ENCODE measurements at places on chromosomes 12 and 14.

DNA sequence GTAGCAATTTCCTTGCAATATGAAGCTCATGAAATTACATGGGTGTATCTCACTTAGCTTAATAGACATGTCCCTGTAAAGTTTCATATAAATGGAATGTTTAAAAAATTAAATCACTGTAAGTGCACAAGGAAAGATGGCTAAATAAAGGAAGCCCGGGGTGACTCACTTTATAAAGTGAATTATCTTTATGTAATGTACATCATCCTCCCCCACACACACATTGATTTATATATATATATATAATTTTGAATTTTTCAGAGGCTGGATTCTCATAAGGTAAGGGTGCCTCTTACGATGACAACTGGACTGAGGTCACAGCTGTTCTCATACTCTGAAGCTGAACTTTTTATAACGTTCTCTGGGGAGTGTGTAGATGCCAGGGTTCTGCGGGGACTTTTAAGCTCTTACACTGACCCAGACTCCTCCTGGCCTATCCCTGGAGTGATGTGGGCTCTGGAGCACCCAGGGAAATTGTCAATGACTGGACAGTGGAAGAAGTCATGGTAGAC is 108.7 kb upstream of the HIF1A start:
- no peak for DNase-seq

DNA sequence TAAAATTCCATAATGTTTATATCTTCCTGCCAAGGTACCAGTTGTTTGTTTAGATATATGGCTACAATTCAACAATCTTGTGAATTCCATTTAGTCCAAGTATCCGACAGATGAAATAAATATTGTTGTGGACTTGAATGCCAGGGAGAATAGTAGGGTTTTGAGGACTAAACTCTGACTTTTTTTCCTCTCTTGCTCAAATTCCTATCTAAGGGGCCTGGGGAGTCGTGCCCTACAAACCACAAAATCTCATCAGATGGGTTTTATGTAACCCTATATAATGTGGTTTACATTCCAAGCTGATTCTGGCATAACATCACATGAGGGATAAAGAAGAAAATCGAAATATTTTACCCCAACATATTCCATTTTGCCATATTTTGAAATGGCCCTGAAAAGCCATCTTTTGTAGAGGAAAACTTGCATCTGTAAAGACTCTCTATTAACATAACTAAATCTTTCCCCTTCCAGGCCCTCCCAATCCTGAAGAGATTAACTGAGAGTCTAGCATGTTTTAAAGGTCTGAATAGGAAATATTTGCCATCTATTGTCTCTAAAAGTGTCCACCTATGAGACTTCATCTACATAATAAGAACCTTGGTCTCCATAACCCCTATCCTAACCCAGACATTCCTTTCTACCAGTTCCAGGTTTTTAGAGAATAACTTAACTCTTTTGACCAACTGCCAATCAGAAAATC is 184.7 kb upstream of the KITLG start:
- no peak for DNase-seq

DNA sequence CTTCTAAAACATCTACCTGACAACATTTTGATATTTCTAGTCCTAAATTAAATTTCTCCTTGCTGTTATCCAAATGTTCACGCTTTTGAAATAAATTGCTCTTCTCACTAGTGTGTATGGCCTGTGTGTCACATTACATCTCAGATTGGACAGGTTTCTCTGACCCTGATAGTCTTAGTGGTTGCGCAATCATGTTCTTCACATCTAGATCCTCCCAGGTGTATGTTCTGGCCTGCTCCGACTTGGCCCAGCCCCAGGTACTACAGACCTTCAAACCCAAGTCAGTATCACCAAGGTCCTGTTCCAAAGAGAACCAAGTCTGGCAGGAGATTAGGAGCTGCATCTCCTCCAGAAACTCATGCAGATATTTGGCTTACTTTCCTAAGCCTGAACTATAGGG is 209.5 kb downstream of the ASCL1 start:
- no peak for DNase-seq

DNA sequence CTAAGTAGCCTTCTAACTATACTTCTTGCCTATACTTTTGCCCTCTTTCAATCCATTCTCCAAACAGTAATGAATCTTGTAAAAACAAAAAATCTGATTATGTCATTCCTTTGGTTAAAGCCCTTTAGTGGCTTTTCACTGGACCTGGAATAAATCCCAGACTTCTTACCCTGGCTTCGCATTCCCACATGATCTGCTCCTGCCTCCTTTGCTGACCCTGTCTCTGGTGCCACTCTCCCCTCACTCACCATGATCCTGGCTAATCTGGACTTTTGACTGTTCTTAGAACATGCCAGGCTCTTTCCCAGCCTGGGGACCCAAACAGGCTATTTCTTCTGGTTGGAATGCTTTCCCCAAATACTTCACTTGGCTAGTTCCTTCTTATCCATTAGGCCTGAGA is 7.9 kb downstream of the MIA2 start:
- no peak for DNase-seq

DNA sequence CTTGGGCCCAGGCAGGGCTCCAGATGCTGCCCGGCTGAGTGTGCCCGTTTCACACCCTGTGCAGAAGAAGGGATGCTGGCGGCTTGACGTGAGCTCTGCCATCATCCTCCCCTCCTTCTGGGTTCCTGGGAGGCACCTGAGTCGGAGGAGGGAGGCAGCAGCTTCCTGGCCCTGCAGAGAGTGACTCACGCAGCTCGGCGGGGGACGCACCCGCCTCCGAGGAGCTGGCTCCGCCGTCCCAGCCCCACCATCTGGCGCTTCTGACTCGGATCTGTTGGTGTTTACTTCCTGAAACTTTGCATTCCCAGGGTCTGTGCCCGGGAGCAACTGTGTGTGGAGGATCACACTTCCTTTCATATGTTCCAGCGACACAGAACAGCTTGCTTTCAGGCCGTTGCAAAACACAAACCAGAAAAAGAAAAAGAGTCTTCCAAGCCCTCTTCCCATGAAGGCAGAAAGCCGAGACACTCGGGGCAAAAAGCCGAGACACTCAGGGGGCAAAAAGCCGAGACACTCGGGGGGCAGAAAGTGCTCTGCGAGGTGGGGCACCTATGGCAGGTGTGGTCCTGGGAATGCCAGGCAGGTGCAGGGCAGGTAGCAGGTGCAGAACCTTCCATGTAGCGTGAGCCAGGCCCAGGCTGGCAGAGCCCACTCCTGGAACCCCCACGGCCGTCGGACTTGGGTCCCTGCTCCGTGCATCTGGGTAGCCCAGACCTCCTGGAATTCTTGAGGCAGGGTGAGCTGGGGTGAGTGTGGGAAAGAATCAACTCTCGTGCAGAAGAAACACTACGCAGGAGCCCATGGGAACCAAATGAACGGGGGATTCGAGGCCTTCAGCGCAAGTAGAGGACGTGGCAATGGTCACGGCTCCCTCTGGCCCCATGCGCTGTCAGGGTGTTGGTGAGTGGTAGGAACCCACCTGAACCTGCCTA is 27.6 kb upstream of the GALNT9 start:
- DNase-seq = no peak

- no peak for DNase-seq
These were observed 159.8 kb downstream of the RPAP3 start for GRCh38 chr12:47545938-47546609.

DNA sequence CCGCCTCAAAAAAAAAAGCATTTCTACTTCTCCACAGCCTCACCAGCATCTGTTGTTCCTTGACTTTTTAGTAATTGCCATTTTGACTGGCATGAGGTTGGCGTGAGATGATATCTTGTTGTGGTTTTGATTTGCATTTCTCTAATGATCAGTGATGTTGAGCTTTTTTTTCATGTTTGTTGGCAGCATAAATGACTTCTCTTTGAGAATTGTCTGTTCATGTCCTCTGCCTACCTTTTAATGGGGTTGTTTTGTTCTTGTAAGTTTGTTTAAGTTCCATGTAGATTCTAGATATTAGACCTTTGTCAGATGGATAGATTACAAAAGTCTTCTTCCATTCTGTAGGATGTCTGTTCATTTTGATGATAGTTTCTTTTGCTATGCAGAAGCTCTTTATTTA is 182.9 kb downstream of the FOXG1 start:
- DNase-seq = no peak

Data from esophagus squamous epithelium (tissue), 5 donors.